ENCODE measurements at places on chromosomes 2 and 18.

DNA sequence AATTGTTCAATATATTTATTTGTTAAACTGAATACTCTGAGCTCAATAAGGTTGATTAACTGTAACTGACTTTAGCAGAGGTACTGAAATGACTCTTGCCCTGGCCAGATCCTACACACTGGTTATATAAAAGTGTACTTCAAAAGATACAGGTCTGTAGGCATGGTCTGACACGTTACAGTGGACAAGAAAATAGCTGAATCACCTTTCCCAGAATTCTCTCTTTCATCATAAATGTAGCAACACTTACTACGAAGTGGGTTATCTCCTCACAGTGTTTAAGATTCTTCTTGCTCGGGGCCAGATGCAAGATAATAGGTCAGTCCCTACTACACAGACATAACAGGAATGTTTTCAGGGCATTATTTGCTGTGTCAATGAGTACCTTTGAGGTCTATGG lies 107.0 kb upstream of the ZC3H15 start:
- no peak for DNase-seq

- DNase-seq: no peak
Observed at GRCh38 chr2:190270298-190270697, 49.3 kb downstream of the HIBCH start.

GRCh38 chr18:45889419-45890064 lies 64.1 kb downstream of the SIGLEC15 start:
- no peak for DNase-seq

GRCh38 chr2:67802824-67803223 lies 260.0 kb downstream of the C1D start:
- DNase-seq: no peak

GRCh38 chr2:240111253-240111652 lies 24.9 kb downstream of the COPS9 start:
- no peak for DNase-seq

- no peak for DNase-seq
Observed at GRCh38 chr2:86073225-86073624, 32.5 kb downstream of the POLR1A start.

GRCh38 chr2:3142961-3143571 lies 234.6 kb downstream of the EIPR1 start:
- DNase-seq: no peak

DNA sequence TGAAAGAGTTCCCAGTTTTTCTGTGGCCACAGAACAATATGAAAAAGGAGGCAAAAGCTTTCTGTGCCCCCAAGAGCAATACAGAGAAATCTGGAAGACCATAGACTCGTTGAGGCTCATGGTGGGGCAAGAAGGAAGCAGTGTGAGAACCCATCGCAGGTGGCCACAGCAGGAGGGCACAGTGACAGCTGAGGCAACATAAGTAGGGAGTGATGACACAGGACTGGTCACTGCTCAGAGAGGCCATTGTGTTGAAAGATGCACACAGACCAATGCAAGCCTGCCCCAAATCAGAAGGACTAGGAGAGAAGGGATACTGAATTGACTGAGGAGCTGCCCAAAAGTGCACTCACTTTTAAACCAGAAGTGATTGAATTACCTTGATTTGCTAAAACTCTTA lies 483.6 kb downstream of the EPHA4 start:
- no peak for DNase-seq

DNA sequence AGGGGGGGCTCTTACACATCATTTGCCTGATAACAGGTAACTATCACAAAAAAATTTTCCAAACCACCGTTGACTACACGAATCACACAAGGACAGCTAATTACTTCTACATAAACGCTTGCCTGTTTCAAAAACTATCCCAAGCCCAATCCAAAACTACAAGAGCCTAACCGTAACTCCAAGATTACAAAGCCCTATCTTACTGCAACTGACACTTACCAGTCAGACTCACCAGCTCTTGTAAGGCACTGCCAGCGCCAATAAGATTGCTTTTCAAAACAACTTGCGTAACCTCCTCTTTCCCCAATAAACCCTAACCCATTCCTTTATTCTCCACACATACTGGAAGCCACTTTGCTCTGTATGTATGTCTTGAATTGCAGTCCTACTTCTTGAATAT lies 148.4 kb downstream of the NBAS start:
- DNase-seq: no peak

- DNase-seq: no peak
Observed at GRCh38 chr2:227460070-227460485, 11.9 kb upstream of the AGFG1 start.

DNA sequence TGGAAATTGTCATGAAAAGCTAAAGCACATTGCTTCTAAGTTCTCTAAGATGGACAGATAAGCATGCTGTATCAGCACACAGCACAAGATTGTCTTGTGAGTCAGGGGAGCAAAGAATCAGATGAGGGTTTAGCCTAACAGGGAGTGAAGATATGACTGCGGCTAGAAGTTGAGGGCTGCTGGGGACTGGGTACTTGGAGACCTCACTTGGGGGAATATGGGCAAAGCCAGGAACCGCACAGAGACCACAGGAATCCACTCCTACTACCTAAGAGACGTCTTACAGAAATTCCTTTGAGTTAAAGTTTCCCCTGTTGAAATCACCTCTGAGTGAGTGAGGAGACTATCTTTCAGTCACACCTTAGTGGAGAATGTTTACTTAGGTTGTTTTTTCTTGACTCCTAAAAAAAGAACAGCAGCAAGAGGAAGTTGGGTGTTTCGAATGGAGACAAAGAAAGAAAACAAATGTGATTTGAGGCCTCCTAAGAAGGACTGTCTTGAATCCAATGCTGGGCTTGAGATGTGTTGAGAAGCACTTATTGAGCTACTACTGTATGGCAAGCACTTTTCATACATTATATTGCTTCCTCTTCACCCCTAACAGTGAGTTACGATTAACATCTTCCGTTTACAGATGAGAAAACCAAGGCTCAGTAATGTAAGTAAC lies 100.7 kb downstream of the ANKRD44 start:
- DNase-seq: no peak

DNA sequence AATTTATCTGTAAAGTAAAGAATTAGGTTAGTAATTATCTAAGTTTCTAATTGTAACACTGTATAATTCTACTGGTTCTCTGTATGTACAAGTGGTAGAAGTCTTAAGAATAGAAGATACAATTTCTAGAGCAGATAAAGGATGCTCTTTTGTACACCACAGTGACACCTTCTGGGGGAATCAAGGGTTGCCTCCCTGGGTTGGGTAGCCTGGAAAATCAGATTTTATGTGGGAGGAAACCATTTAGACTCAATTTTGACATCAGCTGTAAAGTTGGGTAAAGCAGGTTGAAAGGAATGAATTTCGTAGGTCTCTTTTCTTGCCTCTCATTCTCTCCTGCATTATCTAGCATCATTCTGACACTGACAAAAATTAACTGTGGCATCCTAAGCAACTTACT lies 354.8 kb downstream of the DCC start:
- no peak for DNase-seq

- DNase-seq: no peak
Observed at GRCh38 chr2:109187711-109188495, 58.9 kb downstream of the SH3RF3 start.

GRCh38 chr18:13444430-13445240 lies 226.1 kb downstream of the LDLRAD4 start:
- DNase-seq: no peak

DNA sequence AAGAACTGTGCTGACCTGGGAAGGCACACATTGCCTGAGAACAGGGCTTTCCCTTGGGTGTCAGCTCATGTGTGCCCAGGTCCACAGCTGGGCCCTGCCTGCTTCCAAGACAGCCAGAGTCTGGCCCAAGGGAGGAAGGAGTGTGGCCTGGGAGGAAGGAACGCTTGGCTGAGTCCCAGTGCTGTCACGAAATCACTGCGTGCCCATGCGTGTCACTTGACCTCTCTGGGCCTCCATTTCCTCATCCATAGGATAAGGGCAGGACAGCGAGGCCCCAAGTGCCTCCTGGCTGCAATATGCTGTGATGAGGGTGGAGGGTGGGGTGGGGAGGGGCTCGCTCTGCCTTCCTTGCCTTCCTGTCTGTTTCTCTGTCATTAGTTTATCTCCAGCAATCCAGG lies 642 bp upstream of the KCNK3 start:
- DNase-seq: no peak

DNA sequence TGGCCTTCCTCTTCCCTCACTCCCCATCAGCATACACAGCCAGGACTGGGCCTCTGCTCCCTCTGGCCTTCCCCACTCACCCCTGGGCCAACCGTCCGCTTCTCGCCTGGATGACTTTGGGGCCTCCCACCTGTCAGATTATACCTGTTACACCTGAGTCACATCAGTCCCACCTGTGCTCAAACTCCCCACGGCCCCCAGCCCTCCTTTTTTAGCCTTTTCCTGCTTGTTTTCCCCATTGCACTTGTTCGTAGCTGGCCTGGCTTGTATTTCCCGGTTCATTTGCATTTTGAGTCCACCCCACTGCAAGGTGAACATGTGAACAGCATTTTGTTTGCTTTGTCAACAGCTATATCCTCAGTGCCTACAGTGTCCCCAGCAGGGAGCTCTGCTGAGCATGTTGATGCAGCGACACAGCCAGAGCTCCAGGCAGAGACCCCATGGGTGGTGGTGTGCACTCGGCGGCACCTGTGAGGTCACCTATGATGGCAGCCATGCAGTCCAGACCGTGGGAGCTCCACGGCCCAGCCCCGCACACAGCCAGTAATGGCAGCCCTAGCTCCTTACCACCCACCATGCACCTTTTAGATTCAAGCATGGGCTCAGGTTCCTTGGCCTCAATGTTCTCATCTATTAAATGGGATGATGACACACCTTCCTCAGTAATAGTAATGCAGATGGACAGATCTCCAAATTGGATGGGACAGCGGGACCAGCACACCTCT lies 276.4 kb upstream of the HS6ST1 start:
- no peak for DNase-seq

Measured in left ventricle myocardium inferior (tissue), 1 donor.